Stimulated activated CD8-positive, alpha-beta memory T cell treated with anti-CD3 and anti-CD28 coated beads, Interleukin-4, amount 100 ng/mL, for 4 hours (primary cell): ENCODE measurements at places on chromosomes 1 and 21.

GRCh38 chr1:202760589-202760988 lies 47.6 kb downstream of the KDM5B start:
- DNase-seq = no peak

- DNase-seq = no peak
Observed at GRCh38 chr1:237975376-237975775, 84.7 kb upstream of the ZP4 start.

- DNase-seq = no peak
Observed at GRCh38 chr1:247047702-247048101, 30.9 kb downstream of the ZNF670 start.

DNA sequence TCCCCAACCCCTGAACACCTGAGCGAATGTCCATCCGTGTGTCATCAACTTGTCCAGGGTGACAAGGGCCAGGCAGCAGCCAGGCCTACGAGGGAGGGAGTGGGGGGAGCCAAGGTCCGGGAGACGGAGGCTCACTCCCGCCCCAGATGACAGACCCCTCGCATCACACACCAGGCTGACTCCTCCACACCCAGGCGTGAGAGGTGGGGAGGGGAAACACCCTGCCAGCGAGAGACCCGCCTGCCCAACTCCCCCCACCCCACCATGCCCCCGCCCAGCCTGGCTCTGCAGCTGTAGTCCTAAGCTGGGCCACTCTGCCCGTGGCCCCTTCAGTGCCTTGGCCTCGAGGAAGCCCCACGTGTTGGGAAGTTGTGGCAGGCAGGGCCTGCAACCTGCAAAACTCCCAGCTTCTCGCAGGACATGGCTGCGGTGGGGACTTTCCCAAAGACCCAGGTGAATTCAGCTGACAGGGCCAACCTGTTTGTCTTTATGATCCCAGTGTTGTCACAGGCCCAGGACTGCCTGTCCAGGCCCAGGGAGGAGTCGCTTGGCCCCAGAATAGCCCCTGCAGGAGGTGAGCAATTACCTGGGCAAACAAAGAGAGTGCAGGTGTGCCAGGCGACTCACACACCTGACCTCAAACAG lies 62.9 kb downstream of the RIPK4 start:
- DNase-seq = no peak

DNA sequence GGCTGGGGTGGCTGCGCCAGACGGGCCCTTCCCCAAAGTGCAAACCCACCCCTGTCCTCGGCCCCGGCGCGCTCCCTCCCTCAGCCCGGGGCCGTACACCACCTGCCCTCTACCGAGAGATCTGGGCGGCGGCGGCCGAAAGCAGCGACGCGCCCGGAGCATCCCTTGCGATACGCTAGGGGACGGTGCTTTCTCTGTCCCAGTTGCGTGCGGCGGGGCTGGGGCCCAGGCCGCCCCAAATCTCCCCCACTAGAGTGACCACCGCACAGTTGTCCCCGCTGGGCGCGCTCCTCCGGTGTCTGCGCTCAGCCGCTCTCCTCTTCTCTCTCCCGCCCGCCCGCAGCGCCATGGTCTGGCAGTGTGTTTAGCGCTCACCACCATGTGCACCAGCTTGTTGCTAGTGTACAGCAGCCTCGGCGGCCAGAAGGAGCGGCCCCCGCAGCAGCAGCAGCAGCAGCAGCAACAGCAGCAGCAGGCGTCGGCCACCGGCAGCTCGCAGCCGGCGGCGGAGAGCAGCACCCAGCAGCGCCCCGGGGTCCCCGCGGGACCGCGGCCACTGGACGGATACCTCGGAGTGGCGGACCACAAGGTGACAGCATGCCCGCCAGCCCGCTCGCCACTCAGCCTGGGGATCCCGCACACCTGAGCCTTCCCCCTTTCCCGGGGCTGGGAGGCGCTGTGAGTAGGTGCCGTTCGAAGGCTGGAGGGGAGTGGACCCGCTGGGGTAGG lies 1.0 kb downstream of the ST6GALNAC5 start:
- DNase-seq = no peak

- no peak for DNase-seq
Observed at GRCh38 chr1:193740762-193741161, 554.3 kb upstream of the B3GALT2 start.

GRCh38 chr1:14840374-14840773 lies 241.9 kb downstream of the KAZN start:
- no peak for DNase-seq

DNA sequence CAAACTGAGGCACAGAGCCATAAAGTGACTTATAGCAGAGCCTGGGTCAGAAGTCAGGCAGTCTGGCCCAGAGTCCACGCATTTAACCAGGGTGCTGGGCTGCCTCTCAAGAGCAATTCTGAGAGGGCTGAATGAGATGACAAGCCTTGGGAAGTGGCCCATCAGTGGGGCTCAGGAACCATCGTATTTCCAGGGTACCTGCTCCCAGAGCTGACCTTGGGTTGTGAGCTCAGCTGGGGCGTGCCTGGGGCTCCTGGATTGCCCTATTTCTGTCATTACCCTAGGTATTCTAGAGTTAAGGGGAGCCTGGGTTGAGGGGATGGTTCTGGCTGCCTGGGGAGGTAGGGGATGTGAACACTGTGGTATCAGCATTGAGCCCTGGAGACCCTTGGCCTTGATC lies 49.4 kb downstream of the LGR6 start:
- no peak for DNase-seq

GRCh38 chr1:167056529-167057231 lies 33.5 kb downstream of the GPA33 start:
- no peak for DNase-seq

GRCh38 chr1:240491796-240492195 lies 120.2 kb downstream of the GREM2 start:
- DNase-seq = no peak

- DNase-seq = no peak
Observed at GRCh38 chr1:190736971-190737590, 259.4 kb upstream of the BRINP3 start.

GRCh38 chr1:59976194-59977074 lies 49.9 kb upstream of the CYP2J2 start:
- DNase-seq = no peak

GRCh38 chr1:38183096-38183495 lies 136.5 kb upstream of the POU3F1 start:
- DNase-seq = no peak

DNA sequence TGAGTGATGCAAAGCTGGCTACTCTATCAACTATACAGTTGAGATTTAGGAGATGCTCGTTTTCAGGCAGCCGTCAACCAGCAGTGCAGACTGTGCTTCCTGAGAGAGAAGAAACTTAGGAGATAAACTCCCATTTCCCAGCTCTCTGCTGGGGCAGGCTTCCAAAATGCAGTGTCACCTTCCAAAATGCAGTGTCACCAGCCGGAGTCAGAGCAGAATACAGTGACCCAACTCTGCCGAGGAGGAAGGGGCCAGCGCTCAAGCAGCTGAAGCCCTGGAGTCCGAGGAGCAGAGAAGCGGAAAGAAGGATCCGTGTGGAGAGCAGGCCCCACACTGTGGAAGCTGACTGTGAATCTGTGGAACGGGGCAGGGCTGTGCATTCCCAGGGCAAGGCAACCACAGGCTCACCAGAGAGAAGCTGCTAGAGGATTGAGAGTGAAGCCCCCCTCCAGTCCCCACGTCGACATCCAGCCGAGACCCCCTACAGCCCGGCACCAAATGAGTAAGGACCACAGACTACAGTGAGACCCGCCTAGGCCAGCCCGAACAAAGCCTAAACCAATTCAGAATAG lies 703 bp upstream of the KRTAP12-1 start:
- no peak for DNase-seq

DNA sequence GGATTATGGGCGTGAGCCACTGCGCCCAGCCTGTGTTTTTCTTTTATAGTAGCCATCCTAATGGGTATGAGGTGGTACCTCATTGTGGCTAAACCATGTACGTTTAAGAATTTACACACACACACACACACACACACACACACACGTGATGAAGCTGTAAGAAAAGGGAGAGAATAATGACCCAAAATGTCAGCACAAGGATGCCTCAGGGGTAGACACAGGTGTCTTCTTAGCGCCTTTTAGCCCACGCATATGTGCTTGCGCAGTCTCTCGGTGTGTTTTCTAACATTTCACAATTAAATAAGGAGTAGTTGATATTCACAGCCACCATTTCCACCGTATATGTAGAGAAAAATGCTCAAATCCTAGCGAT lies 782 bp upstream of the PFKL start:
- no peak for DNase-seq

DNA sequence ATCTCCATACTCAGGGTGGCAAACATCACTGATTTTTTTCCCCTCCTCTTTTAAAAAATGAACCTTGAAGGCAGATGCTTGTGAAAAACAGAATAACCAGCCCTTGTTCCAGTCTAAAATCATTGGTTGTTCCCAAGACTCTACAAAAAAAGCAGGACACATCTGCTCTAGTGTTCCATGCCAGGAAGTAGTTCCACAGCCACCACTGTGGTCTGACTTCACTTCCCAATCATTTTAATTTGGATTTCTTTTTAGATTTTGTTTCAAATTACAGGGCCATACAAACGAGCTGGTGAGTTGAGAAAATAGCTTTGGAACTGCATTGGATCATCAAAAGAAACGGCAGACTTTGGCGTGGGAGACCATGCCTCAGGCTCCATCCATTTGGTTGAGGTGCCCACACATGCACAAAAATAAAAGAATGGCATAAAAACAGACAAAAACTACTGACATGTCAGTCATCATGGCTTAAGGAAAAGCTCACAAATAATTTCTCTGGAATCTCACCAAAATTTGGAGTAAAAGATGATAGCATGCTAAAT lies 210.0 kb downstream of the GABPA start:
- DNase-seq = no peak

DNA sequence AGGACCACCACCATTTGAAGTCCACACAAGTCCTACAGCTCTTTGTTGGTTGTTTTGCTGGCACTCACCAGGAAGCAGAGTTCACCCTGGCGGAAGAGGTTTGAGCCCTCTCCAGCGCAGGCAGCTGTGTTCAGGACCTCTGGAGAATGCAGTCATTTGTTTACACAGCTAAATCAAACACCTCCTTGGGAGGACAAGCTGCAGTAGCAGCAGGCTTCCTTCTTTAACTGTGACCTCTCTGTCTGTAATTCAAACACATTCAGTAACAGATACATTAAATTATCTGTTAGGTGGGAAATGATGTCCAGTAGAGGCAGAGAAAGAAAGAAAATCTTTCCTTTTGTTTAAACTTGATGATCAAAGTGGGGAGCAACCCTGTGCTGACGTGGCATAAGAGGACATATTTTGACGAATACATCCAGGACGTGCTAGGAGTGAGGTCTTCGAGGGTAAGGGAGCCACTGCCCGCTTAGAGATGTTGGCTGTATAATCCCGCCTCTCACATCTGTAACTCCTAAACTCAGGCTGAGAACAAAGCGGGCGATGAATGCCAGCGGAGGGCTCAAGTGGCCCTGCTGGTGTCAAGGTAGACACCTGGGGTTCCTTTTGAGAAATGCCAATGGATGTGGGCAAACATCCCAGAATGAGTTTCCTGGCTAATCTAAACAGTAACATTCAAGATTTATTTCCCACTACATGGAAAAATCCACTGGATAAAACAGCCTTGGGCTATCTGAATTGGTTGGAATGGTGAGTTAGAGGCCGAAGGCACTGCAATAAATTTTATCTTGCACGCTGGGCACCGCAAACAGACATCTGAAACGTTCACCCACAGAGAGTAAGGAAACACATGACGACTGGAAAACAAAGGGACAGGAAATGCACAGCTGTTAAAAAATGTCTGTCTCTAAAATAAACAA lies 51.7 kb downstream of the ABCA4 start:
- DNase-seq = no peak

DNA sequence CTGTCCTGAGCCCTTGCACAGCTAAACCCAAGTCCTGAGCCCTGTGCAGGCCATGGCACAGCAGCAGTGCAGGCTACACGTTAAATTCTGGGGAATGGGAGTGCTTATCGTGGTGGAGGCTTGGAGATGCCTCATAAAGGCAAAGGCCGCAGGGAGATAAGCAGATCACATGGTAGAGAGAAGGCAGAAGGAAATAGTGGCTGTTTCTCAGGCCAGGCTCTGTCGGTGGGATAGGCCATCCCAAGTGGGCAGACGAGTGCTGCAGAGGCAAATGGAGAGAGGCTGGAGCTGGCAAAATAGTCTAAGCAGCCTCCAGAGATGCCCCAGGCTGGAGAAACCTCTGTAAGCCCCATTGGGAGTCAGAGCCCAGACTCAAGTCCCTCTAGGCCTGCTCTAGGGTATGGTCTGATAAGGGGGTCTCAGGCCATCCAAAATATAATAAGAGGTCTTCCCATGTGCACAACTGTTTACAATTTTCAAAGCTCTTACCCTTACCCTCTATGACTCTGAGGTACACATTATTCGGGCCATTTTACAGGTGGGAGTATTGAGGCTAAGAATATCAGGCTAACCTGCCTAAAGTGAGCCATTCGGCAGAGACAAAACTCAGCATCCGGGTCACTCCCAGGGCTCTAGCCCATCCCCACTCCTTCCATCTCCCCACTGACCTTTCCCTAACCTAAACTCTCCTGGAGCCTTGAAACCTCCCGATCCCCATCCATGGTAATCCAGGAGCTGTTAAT lies 79.6 kb downstream of the NKAIN1 start:
- no peak for DNase-seq

DNA sequence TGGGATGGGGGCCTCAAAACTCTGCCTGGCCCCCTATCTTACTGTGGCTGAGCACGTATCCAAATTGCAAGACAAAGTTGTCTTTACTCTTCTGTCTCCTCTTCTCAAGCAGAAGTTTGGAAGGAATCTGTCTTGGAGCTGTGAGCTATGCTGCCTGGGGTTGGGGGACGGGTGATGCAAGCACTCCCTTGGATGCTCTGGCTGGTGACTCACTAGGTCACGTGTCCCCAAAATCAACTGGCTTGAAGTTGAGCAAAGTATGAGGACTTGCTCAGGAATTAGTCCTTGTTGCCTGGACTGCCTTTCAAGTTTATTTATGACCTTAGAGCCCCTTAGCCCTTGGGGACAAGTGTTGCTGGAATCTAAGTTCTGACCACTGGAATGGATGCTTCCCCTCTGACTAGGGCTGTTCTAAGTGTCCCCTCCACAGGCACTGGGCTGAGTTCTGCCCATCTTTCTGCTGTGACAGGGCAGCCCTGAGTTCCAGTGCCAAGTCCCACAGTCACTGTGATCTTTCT lies 269.5 kb downstream of the HHAT start:
- no peak for DNase-seq

DNA sequence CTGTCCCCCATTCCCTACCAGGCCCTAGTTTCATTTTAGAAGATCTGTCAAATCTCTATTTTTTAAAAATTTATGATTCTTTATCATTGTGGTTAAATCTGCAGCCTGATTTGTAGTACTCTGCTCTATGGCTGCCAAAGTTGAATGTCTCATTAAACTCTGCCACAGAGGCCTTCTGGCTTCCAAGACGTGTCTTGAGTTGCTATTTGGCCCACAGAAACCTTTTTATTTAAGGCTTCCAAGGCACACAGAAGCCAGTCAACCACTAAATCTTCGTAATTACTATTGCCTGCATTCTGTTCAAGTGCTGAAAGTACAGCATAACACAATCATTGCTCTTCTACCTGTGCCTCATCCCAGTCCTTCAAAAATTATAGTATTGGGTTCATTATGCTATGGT lies 971.0 kb downstream of the NCAM2 start:
- no peak for DNase-seq
